ENCODE measurements at places on chromosomes 5 and 9. TPM values are rescaled to one million over a fixed set of nuclear protein-coding genes. Genes with fewer than 3 reads are reported as not detected.

The SNCAIP gene
- not detected for total RNA-seq

DNA sequence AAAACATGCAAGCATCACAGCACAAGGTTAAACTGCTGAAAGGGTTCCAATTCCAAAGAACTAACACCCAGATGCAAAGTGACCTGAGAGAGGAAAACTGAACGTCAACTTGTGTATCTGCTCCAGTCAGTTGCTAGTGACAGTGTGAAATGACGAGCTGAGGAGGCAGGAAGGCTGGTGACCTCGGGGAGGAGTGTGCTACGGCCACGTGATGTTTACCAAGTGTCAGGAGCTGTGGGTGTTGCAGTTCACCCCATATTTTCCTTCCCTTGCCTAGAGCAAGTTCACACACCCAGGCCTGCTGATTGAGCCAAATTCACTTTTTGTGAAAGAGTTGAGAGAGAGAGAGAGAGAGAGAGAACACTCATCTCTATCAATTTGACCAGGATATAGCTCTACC is 231.6 kb upstream of the ANKH start:
- H3K27me3 ChIP-seq: no peaks in the 10 kb centered on the region
- peaks cover 4% of the 10 kb centered on the region for H3K4me1 ChIP-seq
- no peak overlapping the region for H3K27ac ChIP-seq

DNA sequence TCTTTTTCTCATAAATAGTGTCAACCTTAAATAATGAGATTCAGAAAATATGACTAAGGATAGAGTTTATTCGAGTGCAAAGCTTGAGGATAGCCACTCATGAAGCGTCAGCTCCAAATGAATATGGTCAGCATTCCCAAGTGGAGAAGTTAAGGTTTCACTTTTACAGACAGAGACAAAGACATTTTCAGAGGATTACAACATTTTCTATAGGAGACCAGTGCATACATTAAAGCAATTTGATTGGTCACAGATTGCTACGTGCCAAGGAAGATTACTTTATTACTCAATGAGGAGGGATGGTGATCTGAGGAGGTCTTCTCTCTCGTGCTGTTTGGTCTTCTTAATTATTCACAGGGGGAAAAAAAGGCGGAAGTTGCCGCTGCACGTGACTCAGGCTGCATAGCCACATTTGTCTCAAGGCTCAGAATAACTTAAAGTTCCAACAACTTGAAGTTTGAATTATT is 60.1 kb upstream of the SPATA31C2 start:
- H3K27me3 ChIP-seq: peaks cover 11% of the 10 kb centered on the region
- no peak for DNase-seq
- H3K4me1 ChIP-seq: peaks cover 3% of the 10 kb centered on the region
- H3K27ac ChIP-seq: no peak overlapping the region
- H3K4me3 ChIP-seq: no peak overlapping the region

DNA sequence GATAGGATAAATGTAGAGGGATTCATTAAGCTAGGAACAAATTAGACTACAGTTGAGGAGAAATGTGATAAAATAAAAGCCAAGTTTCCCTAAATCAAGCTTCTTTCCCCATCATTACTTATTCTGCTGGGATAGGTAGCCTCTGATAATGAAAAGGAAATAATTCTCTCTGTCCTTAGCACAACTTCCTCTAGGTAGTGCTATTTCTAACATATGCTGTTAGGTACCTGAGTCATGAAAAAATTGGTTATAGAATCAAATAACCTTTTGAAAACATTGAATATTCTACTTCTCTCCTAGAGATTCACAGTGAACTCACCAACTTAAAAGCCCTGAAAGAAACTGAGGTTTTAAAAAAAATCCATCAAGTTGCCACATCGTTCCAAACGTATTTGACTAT is 1793.1 kb downstream of the EFNA5 start:
- no peak overlapping the region for H3K4me3 ChIP-seq
- no peak overlapping the region for H3K27ac ChIP-seq
- H3K27me3 ChIP-seq: no peaks in the 10 kb centered on the region
- no peak for DNase-seq

DNA sequence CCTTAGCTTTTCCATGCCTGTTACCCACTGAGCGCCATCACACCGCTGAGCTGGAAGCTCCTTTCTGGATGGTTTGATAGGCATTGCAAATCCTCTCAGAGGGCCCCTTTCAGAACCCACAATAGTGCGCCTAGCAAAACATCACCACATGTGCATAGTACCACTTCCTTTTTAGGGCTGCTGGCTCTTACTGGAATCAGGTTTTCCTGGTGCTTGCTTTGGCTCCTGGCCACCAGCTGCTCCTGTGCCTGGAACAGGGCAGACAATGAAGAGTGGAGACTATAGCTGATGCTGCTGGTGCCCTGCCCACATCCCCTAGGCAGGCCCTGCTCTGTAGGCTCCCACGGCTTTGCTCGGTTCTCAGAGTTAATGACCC is 163.6 kb upstream of the SEMA6A start:
- H3K4me1 ChIP-seq: no peaks in the 10 kb centered on the region
- DNase-seq: no peak
- no peaks in the 10 kb centered on the region for H3K36me3 ChIP-seq
- H3K27me3 ChIP-seq: peaks cover 5% of the 10 kb centered on the region

The OBP2B gene
- total RNA-seq: not detected

DNA sequence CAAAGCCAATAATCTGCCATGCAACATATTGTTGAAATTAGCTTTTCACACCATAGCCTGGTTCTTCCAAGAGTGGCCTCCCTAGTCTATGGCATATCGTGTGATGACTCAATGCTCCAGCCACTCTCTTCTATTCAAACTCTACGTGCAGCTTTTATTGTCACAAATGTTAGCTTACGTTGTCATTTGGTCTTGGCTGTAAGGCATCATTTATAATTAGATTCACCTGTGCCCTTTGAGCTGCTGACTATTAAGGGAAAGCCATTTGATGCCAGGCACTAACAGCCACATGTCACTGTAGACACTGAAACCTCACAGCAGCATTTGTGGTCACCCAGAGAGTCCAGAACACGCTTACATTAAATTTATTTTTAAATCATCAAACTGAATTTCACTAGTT is 66.8 kb downstream of the APBA1 start:
- H3K4me1 ChIP-seq: no peaks in the 10 kb centered on the region
- no peak overlapping the region for H3K27ac ChIP-seq
- H3K36me3 ChIP-seq: no peaks in the 10 kb centered on the region

The SEMA5A gene
- total RNA-seq: not detected

DNA sequence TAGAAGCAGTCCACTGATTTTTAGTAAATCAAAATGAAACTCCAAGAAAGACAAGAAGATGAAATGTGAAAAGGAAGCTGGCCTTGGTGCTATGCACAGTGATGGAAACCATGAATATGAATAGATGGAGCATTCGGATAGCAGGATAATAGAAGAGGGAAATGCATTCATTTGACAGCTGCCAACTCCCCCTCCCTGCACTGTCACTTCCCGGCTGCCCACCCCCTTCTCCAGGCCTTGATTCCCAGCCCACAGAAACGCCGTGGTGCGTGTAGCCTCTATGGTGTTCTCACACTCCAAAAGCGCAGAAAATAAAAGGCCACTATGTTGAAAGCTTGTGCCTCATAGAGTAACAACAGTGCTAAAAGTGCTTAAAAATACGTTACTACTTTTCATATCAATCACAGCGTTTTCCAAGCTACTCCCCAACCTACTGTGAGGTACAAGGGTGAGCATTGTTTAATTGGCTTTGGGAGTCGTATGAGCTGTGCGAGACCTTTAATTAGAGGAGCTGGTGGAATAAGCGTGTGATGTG is 26.1 kb upstream of the IFNK start:
- peaks cover 10% of the 10 kb centered on the region for H3K36me3 ChIP-seq
- peaks cover 1% of the 10 kb centered on the region for H3K27me3 ChIP-seq
- H3K4me1 ChIP-seq: peaks cover 28% of the 10 kb centered on the region
- DNase-seq: no peak

DNA sequence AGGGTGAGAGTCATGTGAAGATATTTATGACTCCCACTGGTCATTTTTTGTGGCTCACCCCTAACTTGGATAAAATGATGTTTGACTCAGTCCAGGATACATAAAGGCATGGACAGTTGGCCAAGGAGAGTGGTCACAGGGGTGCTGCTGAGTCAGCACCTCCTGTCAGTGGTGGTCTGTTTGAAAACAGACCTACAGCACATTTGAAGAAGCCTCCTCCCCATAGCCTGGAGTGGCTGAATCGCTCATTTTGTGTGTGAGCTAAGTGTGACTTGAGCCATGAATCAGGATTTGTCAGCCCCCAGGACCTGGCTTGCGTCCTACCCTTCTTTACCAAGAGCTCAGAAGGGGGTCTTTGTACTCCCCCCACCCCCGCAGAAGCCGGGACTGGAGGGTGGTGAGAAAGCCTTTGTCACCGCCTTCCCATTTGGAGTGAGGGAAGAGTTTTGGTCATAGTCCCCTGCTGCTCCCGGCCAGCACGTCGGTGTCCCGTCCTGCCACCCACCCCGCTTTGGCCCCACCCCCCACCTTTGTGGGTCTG is 35.6 kb downstream of the TRIO start:
- peaks cover 4% of the 10 kb centered on the region for H3K27me3 ChIP-seq
- no peak overlapping the region for H3K4me3 ChIP-seq
- H3K4me1 ChIP-seq: no peaks in the 10 kb centered on the region
- H3K27ac ChIP-seq: no peak overlapping the region
- no peak for DNase-seq

- H3K4me3 ChIP-seq: no peak overlapping the region
- H3K4me1 ChIP-seq: no peaks in the 10 kb centered on the region
- no peak overlapping the region for H3K27ac ChIP-seq
- DNase-seq: no peak
- H3K27me3 ChIP-seq: no peaks in the 10 kb centered on the region
These were observed 143.4 kb downstream of the TENT4A start for GRCh38 chr5:6856653-6857052.

- no peak overlapping the region for H3K4me3 ChIP-seq
- no peaks in the 10 kb centered on the region for H3K36me3 ChIP-seq
- DNase-seq: no peak
- no peak overlapping the region for H3K27ac ChIP-seq
- H3K27me3 ChIP-seq: no peaks in the 10 kb centered on the region
These were observed 49.4 kb downstream of the EXD3 start for GRCh38 chr9:137373611-137373980.

The GLDC gene
- total RNA-seq: 1.7 TPM

The FOXI1 gene
- total RNA-seq: not detected

The GLRA1 gene
- total RNA-seq: not detected

The CFAP157 gene
- 0.07 TPM for total RNA-seq

DNA sequence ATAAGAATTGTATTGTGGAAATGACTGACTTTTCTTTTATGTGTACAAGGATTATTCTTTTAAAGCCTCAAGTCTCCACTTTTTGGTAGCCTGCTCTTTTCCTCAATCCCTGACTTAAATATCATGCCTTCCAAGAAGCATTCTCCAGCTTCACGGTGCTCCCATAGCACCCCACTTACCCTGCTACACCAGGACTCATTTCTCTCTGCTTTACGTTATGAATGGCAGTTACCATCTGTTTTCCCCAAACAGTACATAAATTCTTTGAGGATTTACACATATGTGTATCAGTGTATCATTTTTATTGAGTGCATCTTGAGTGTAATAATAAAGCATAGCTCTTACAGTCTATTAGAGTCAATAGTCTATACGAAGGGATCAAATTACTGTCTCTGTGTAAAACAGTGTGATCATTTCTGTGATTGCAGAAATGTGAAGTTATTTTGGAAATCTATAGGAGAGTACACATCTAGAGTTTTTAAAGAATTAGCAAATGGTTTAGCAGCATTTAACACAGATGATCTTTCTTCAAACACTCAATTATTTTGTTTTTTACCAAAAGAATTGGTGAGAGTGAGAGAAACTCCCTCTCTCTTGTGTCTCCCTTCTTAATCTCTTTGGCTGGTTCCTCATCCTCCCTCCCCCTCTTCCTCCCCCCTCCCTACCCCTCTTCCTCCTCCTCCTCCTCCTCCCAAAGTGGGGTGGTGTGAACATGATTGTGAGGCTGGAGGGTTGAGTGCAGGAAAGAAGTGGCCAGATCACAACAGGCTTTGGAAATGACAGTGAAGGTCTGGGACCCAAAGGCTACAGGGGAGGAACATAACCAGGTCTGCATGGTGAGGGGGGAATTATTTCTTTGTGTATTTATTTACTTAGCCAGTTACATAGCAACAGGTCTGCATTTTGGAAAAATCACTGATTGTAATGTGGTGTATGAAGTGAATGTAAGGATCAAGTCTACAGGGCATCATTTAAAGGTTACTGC is 27.6 kb upstream of the ECM2 start:
- H3K27me3 ChIP-seq: no peaks in the 10 kb centered on the region
- no peaks in the 10 kb centered on the region for H3K4me1 ChIP-seq
- H3K36me3 ChIP-seq: no peaks in the 10 kb centered on the region
- no peak for DNase-seq

The HTR4 gene
- total RNA-seq: not detected

- H3K36me3 ChIP-seq: peaks cover 38% of the 10 kb centered on the region
- H3K27me3 ChIP-seq: no peaks in the 10 kb centered on the region
- no peak overlapping the region for H3K4me3 ChIP-seq
- no peaks in the 10 kb centered on the region for H3K4me1 ChIP-seq
- no peak overlapping the region for H3K27ac ChIP-seq
- no peak for DNase-seq
These were observed 152.4 kb downstream of the DOCK2 start for GRCh38 chr5:169789417-169789940.

GRCh38 chr9:17025281-17025680 is 109.6 kb upstream of the CNTLN start:
- no peaks in the 10 kb centered on the region for H3K36me3 ChIP-seq
- H3K4me1 ChIP-seq: no peaks in the 10 kb centered on the region
- no peaks in the 10 kb centered on the region for H3K27me3 ChIP-seq

The SPATA31E1 gene
- total RNA-seq: not detected

The HARS2 gene
- total RNA-seq: 29.3 TPM

The KLHL3 gene
- total RNA-seq: 2.0 TPM

The PCDHB6 gene
- not detected for total RNA-seq

- H3K4me1 ChIP-seq: peaks cover 42% of the 10 kb centered on the region
- H3K27me3 ChIP-seq: no peaks in the 10 kb centered on the region
These were observed 8.2 kb upstream of the PHYKPL start for GRCh38 chr5:178240766-178241165.

GRCh38 chr5:87645224-87645623 is 232.5 kb upstream of the CCNH start:
- no peak overlapping the region for H3K4me3 ChIP-seq
- no peaks in the 10 kb centered on the region for H3K27me3 ChIP-seq
- H3K27ac ChIP-seq: no peak overlapping the region
- H3K36me3 ChIP-seq: no peaks in the 10 kb centered on the region
- no peaks in the 10 kb centered on the region for H3K4me1 ChIP-seq

GRCh38 chr5:179840321-179840720 is 18.3 kb downstream of the MRNIP start:
- no peaks in the 10 kb centered on the region for H3K27me3 ChIP-seq
- no peak for DNase-seq
- H3K4me3 ChIP-seq: no peak overlapping the region
- H3K36me3 ChIP-seq: peaks cover 29% of the 10 kb centered on the region

- peaks cover 4% of the 10 kb centered on the region for H3K27me3 ChIP-seq
- DNase-seq: no peak
- H3K36me3 ChIP-seq: peaks cover 10% of the 10 kb centered on the region
- H3K4me1 ChIP-seq: no peaks in the 10 kb centered on the region
These were observed 34.9 kb upstream of the RPS23 start for GRCh38 chr5:82313016-82313415.
